ENCODE measurements at places on chromosomes 3 and 15.
A peak's percentile ranks its signal among the peaks of the same experiment; 100 is the strongest.

- no peak for DNase-seq
Measured at GRCh38 chr15:94322141-94322540, 90.8 kb downstream of the MCTP2 start.

DNA sequence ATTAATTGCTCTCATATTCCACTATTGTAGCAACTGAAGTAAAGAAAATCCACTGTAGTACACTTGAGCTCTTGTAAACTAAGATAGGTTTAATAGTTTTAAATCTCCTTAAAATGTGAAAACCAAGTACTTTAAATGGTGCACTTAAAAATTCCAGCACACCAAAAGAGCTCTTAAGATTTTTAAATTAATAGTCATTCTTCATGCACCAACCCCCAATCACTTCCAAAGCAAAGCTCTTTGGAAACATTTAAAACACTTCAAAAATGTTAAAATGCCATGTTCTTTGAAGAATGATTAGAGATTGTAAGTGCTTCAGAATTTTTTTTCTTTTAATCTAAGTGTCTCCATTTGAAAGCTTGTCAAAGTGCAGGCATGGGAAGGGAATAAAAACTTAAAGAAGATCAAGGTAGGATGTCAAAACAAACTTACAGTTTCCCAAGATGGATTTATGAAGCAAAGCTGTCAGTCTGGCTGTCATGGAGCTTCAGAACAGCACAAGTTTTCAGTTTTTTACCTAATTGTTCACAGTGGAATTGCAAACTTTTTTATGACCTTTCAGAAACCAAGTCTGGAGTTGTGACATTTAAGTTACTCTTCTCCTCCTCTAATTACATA is 84.3 kb downstream of the ARPP21 start:
- no peak for DNase-seq

DNA sequence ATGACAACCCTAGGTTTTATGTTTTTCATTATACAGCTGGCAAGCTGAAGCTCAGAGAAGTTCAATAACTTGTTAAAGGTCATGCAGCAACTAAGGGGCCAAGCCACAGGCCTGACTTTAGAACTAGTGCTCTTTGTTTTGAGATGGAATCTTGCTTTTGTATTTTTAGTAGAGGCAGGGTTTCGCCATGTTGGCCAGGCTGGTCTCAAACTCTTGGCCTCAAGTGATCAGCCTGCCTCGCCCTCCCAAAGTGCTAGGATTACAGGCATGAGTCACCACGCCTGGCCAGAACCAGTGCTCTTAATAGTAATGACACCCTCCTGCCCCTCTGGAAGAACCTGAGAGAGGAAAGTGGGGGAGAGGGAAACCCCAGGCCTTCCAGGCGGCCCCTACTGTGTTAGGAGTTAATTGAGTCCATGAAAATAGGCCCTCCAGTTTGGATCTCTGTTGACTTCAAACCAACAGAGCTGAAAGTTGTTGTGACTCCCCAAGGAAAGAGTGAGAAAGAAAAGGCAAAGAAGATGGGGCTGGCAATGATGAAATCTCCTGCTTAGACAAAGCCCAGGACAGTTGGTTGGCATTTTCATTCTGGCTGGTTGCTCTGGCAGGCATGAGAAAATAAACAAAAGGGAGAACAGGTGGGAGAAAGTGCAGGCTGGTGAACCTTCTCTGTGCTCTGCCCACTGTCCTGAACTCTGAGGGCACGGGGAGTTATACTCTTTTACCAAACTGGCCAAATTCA is 3.6 kb upstream of the PRRT3 start:
- no peak for DNase-seq

GRCh38 chr15:78149805-78150751 is 916 bp downstream of the IDH3A start:
- no peak for DNase-seq

DNA sequence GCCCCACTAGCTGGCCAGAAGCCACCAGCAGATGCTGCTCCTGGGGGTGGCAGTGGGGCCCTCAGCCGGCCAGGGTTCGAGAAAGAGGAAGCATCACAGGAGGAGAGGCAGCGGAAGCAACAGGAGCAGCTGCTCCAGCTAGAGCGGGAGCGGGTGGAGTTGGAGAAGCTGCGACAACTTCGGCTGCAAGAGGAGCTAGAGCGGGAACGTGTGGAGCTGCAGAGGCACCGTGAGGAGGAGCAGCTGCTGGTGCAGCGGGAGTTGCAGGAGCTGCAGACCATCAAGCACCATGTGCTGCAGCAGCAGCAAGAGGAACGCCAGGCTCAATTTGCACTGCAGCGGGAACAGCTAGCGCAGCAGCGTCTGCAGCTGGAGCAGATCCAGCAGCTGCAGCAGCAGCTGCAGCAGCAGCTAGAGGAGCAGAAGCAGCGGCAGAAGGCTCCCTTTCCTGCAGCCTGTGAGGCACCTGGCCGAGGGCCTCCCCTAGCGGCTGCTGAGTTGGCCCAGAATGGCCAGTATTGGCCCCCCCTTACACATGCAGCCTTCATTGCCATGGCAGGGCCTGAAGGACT is 17.5 kb upstream of the APEH start:
- DNase-seq, result no peak

- DNase-seq, result no peak
Measured at GRCh38 chr15:100306098-100306497, 35.7 kb downstream of the ADAMTS17 start.

DNA sequence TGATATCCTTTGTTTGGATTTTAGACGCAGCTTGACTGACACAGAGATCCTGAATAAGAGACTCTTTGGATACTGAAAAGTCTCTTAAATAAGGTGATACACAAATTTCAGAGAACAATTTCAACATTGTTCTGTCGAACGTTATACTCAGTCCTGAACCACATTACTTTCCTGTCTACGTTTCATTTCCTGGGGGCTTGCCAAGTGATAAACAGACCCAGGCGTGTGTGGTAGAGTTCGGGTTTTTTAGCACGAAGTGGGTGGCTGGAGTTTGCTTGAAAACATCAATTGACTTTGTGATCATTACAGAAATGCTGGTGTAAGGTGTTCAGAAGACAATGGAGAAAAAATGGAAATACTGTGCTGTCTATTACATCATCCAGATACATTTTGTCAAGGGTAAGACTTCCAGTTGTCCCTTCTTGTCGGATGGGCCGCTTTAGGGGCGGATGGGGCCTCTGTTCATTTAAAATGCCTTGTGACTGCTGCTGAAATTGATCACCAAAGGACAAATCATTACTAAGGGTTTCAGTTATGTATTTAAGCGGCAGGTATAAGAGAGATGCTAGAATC is at the start of gene CD96:
CD96 (plus strand) TSS at position 287 of the 573 bp plus-strand sequence; CDS start at position 339, 52 bp downstream.
- peak; percentile 51 for DNase-seq

DNA sequence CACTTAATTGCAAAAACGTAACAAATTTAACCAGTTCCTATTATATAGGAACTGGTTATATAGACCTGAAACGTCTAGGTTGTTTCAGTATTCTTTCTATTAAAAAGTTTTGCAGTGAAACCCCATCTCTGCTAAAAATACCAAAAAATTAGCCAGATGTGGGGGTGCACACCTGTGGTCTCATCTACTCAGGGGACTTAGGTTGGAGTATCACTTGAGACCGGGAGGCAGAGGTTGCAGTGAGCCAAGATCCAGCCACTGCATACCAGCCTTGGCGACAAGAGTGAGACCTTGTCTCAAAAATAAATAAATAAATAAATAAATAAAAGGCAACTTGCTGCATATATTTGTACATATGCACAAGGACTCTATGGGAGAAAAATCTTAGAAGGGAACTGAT is 387.0 kb downstream of the TUSC7 start:
- no peak for DNase-seq

GRCh38 chr15:69658411-69658945 is 205.9 kb downstream of the RPLP1 start:
- no peak for DNase-seq

DNA sequence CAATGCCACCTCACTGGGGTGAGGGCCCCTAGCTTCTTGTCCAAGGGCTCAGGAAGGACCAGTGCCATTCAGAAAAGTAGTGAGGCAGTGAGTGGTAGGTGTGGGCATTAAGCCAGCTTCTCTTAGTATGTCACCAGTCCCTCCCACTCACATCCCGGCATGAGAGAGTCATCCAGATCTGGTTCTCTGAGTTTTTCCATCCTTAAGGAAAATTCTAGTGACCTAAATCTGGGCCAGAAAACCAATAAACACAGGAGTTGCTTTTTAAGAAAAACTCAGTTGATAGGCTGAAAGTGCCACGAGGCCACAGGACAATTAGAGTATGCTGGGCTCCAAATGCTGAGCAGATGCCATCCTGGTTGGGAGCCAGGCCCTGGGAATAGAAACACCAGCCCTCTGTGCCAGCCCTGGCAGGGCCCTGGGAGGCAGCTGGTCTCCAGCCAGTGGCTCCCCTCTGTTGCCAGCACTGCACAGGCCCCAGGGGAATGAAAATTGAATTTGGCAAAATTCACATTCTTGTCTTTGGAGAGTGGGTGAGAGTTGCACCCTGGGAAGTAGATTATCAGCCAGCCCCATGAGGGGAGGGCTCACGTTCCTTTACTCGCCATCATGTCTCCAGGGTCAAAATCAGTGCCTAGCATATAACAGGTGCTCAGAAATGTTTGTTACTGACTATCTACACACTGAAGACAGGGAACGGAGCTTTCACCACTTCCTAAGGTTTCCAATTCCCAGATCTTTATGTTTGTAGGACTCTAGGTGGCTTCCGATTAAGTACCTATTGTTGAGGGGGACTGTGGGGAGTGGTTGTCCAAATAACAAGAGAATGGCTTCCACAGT is 52.8 kb downstream of the FAM43A start:
- DNase-seq, result no peak

DNA sequence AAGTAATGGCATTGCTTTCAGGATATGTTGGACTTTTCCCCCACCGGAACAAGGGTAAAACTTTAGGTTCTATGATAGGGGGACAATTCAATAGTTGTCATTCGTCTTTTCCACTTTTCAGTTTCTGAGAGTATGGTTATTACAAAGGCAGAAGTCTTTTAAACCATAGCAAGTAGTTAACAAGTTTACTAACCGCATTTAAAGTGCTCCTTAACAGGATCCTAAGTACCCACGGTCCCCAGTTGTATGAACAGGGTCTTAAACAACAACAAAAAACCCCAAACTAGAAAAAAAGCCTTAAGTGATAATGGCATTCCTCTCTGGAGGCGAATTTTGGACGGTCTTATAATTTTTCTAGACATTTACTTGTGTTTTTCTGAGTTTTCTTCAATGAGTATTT is 831 bp downstream of the IFT57 start:
- DNase-seq, result no peak

DNA sequence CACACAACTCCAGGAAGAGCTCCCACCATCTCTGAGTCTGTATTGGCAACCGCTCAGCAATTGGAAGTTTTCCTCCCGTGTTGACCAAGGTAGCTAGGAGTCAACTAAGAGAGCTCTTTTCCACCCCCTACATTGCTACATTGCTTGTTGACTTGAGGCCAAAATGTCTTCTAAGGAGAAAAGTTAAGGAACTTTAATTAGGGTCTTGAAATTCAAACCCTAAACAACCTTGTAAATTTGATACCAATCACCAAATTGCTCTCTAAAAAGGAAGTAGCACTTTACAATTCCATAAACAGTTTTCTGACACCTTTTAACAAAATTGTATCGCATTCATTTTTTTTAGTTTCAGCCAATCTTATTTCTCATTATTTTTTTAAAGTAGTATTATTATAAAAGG is 35.5 kb upstream of the ST3GAL6 start:
- no peak for DNase-seq

DNA sequence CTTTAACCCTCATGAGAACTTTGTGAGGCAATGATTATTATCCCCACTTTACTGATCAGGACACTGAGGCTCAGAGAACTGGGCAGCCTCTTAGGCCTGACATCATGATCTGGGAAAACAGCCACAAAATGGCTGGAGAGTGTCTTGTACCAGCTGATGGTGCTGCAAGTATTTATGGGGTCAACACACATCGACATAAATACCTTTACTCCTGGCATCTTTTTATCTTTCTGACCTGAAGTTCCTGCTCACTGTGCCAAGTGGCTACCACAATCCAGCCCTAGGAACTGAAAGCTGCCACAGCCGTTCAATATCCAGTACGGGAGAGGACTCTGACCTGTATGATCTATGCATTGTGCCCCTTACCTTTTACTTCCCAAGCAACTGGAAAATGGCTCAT is 29.2 kb upstream of the MUC13 start:
- DNase-seq, result no peak

GRCh38 chr15:83430441-83430840 is 16.7 kb upstream of the SH3GL3 start:
- no peak for DNase-seq

- no peak for DNase-seq
Measured at GRCh38 chr15:42593143-42593542, 17.7 kb downstream of the STARD9 start.

- DNase-seq, result no peak
Measured at GRCh38 chr3:184726497-184726896, 14.6 kb upstream of the MAGEF1 start.

DNA sequence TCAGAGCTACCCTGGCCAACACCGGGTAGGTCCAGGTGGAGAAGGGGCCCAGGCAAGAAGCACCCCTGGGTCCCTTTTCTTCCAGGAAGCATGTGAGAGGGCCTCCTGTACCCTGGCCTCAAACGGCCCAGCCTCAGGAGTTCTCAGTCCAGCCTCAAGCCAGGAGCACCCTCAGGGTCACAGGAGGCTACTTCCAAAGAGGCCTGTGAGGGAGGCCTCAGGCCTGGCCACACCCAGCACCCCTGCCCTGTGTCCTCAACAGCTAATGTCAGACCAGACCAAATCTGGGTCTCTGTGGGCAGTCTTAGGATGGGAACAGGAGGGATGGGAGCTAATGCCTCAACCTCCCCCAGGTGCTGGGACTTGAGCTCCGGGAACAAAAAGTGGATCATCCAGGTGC is 23.5 kb downstream of the PTH1R start:
- no peak for DNase-seq

GRCh38 chr3:9116336-9116735 is 133.1 kb downstream of the SRGAP3 start:
- DNase-seq, result no peak

GRCh38 chr3:53126601-53127000 is 3.6 kb downstream of the RFT1 start:
- DNase-seq, result no peak

- no peak for DNase-seq
Measured at GRCh38 chr15:34620142-34620541, 36.7 kb upstream of the GOLGA8B start.

DNA sequence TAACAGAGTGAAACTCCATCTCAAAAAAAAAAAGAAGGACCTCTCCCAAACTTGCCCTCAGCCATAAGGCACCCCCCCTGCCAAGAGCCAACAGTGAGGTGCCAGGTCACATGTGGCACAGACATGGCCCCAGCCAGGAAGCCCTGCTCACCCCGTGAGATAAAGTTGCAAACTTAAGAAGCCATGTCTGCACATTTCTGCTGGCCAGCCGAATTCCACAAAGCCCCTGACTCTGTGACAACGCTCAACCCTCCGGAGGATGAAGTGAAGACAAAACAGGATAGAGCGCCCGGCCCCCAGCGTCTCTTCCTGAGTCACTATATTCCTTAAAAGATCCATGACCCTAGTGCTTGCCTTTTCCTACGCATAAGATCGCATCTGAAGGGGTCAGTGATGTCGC is 188.1 kb downstream of the XXYLT1 start:
- no peak for DNase-seq

All from activated T-helper 1 cell treated with anti-CD3 and anti-CD28 coated beads, Interleukin-2, amount 50 U/mL, for 16 hours (primary cell).